ENCODE measurements at places on chromosomes 11 and 22.

GRCh38 chr11:431921-432320 is 9.9 kb downstream of the ANO9 start:
- H3K4me3 ChIP-seq, result no peak overlapping the region
- H3K27me3 ChIP-seq, result no peaks in the 10 kb centered on the region
- no peaks in the 10 kb centered on the region for H3K36me3 ChIP-seq
- no peak for DNase-seq
- H3K4me1 ChIP-seq, result no peaks in the 10 kb centered on the region

DNA sequence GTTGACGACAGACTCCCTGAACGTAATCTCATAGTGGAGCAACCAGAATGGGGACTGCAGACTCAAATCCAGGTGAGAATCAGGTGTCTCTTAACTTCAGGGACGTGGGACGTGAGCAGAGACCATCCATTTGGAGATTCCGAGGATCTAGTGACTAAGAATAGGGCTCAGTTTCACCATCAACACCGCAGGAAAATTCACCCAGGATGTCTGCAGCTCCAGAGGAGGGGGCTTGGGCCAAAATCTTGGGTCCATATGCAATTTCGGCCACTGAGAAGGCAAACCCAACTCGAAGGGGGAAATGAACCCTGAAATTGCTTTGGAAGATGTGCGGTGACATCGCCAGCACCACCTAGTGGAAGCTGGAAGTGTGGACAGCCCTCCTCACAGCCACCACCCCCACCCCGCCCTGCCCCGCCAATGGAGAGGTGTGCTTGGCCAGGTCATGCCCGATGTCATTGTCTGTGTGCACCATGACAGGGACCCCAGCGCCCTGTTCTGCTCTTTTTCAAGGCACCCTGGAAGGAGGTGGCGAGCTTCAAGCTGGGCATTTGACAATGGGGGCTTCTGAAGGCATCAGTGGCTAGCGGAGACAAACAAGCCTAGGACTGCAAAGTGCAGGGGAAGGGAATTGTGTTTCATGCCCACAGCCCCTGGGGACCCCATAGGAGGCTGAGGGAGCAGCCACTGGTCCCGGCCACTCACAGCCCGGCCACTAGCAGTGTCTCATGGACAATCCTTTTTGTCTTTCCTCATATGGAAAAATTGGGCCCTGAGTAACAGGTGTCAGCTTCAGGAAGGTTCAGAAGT is 24.8 kb downstream of the APOL1 start:
- H3K4me3 ChIP-seq, result no peak overlapping the region
- H3K27ac ChIP-seq, result peak overlapping the region; percentile 59
- peaks cover 27% of the 10 kb centered on the region for H3K4me1 ChIP-seq
- DNase-seq, result peak; percentile 67

DNA sequence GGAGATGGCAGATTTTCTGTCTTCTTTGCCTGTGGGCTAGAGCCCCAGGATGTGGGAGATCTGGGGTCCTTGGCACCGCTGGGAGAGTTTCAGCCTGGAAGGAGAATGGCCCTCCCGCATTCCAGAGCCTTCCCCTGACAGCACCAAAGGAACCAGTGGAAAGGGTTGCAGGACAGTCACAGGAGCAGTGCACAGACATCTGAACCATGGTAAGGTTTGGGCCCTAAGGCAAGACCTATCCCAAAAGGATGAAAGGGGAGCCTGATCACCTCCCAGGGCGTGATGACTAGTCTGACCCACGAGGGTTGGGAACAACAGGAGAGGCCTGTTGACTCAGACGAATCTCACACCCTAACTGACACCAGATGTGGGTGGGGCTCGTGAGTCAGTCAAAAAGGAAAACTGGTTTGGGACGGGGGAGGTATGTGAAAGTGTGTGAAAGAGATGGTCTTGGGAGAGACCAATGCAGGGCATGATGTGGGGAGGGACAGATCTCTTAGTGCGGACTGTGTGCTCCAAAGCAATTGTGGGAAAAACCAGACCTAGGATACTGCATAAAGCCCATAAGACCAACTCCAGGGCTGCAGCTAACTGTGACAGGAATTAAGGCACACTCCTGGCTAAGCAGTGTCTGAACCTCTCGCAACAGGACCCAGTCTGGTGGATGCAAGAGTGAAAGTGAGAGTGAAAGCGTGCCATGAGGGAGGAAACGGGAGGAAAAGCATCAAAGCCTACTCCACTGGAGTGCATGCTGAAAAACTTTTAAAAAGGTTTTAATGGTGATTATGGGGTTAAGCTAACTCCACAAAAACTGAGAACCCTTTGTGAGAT is 39.1 kb upstream of the GLYAT start:
- H3K4me3 ChIP-seq, result no peak overlapping the region
- no peak overlapping the region for H3K27ac ChIP-seq
- no peaks in the 10 kb centered on the region for H3K36me3 ChIP-seq
- DNase-seq, result peak; percentile 7
- peaks cover 7% of the 10 kb centered on the region for H3K4me1 ChIP-seq
- peaks cover 5% of the 10 kb centered on the region for H3K27me3 ChIP-seq

- H3K4me3 ChIP-seq, result no peak overlapping the region
- peaks cover 25% of the 10 kb centered on the region for H3K4me1 ChIP-seq
- no peaks in the 10 kb centered on the region for H3K27me3 ChIP-seq
Observed at GRCh38 chr11:126331286-126331685, 24.2 kb upstream of the ST3GAL4 start.

DNA sequence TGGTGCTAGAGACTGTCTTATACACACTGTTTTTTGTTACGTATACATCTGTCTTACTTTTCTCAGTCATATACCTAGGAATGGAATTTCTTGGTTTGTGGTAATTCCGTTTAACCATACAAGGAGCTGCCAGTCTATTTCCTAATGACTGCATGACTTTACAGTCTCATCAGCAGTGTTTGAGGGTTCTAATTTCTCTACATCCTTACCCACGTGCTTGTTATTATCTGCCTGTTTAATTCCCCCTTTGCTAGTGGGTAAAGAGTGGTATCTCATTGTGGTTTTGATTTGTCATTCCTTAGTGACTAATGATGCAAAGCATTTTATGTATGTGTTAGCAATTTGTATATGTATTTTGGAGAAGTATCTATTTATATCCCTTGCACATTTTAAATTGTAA is 1008.0 kb downstream of the FAM181B start:
- no peaks in the 10 kb centered on the region for H3K27me3 ChIP-seq
- no peak overlapping the region for H3K27ac ChIP-seq
- no peak for DNase-seq
- H3K36me3 ChIP-seq, result no peaks in the 10 kb centered on the region
- H3K4me3 ChIP-seq, result no peak overlapping the region
- H3K4me1 ChIP-seq, result no peaks in the 10 kb centered on the region

GRCh38 chr22:50114221-50115021 is 24.6 kb downstream of the MOV10L1 start:
- no peak for DNase-seq
- no peaks in the 10 kb centered on the region for H3K36me3 ChIP-seq
- H3K27me3 ChIP-seq, result peaks cover 8% of the 10 kb centered on the region
- H3K4me1 ChIP-seq, result peaks cover 19% of the 10 kb centered on the region
- H3K4me3 ChIP-seq, result no peak overlapping the region

DNA sequence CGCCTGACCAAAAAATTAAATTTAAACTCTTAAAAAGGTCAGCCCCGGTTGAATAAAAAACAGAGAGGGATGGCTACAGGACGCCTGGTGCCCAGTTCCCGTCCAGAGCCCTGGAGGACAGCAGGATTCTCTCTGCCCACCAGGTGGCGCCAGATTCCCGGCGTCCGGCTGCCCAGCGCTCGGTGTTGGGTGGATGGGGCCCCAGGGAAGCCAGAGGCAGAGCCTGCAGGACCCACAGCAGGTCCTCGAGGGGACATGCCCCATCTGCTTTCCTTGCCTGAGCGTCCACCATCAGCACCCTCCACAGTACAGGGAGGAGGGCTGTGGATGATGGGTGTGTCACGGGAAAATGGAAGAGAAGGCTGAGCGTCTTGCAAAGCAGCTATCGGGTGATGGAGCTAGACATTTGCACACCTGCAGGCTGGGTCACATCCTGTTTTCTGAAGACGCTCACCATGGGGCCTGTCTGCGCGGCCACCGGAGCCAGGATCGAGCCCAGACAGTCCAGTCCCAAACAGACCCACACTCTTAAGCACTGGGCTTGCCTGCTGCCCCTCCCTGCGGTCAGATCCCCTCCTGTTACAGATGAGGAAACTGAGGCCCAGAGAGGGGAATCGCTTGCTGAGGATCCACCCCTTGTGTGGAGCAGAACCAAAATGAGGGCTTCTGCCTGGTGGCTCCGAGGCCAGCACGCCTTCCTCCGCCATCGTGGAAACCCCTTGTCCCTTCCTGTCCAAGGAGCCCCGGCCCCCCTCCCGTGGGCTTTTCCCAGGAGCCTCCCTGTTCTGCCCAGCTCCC is 18.5 kb upstream of the CBX7 start:
- peaks cover 40% of the 10 kb centered on the region for H3K4me1 ChIP-seq
- peak; percentile 91 for DNase-seq
- no peaks in the 10 kb centered on the region for H3K36me3 ChIP-seq
- H3K4me3 ChIP-seq, result no peak overlapping the region
- peaks cover 2% of the 10 kb centered on the region for H3K27me3 ChIP-seq

DNA sequence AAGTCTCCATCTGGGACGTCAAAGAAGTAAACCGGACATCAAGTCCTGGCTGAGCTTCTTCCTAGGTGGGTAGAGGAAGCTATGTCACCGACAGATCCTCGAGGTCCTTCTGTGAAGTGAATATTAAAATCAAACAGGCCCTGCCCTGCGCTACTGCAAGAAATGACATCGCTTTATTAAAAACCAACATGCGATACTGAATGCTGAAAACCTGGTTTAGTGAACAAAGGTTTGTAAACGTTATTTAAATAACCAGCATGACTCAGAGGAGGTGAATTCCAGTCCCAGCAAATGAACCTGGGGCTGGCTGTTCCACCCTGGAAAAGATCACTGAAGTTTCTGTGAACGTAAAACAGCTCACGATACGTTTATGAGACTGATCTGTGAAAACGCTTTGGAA is 645 bp downstream of the RTCB start:
- no peaks in the 10 kb centered on the region for H3K27me3 ChIP-seq
- peaks cover 53% of the 10 kb centered on the region for H3K4me1 ChIP-seq
- peaks cover 36% of the 10 kb centered on the region for H3K36me3 ChIP-seq

DNA sequence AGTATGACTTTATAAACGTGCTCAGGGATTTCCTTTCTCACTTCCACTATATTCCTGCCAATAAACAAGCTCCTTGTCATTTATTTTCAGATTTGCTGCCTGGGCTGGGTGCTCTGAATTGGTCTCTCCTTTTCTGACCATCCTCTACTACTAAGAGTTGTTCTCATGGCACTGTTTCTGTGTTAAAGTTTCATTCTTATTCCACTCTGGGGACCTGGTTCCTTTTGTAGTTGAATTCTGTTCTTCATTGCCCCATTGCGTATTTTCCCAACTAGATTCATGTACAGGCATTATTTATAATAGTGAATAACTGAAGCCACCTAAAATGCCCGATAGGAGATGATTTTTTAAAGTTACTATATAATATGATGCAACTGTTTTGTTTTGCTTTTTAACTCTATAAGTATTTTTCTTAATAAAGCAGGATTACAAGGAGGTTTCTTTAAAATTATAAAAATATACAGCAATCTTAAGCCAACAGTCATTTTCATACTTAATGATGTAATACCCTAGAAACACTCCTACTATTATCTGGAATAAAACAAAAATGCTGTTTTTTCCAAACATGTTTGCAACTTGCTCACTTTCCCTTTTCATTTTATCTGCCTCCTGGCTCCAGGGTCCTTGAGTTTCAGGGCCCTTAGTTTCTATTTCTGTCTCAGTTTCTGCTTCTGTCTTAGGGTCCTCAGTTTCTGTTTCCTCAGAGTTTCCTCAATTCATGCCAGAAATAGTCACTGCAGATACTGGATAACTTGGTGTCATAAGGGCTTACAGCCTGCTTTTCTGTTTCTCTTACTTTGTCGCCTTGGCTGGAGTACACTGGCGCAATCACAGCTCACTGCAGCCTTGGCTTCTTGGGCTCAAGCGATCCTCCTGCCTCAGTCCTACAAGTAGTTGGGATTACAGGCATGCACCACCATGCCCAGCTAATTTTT is 9.8 kb upstream of the FUT4 start:
- no peaks in the 10 kb centered on the region for H3K36me3 ChIP-seq
- no peak overlapping the region for H3K4me3 ChIP-seq
- H3K4me1 ChIP-seq, result no peaks in the 10 kb centered on the region
- H3K27ac ChIP-seq, result no peak overlapping the region

Data from activated naive CD8-positive, alpha-beta T cell treated with anti-CD3 and anti-CD28 coated beads, Interleukin-2, amount 50 U/mL, for 24 hours (primary cell).